Stimulated activated CD4-positive, alpha-beta T cell treated with anti-CD3 and anti-CD28 coated beads, Interleukin-2, amount 100 ng/mL, for 24 hours (primary cell): ENCODE measurements at places on chromosomes 3 and 15.

GRCh38 chr3:76345878-76346277, 560.5 kb upstream of the ZNF717 start:
- DNase-seq: no peak

GRCh38 chr3:58387650-58388546, 45.7 kb downstream of the PDHB start:
- no peak for DNase-seq

DNA sequence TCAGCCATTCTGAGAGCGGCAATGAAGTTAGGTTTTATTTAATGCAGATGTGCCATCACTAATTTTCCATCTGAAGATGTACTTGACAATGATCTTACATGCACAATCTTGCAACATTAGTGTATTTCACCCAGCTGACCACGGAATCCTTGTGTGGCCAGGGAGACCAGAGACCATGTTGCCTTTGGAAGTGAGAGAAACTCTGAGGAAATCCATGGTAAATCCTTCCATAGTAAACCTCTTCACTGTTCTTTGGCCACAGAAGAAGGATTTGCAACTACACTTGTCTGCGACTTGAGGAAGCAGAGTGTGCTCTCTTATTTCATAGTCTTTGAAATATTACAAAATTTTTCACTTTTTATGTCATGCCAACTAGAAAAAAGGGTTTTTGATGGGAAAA, 128.4 kb upstream of the IGSF10 start:
- DNase-seq: no peak

DNA sequence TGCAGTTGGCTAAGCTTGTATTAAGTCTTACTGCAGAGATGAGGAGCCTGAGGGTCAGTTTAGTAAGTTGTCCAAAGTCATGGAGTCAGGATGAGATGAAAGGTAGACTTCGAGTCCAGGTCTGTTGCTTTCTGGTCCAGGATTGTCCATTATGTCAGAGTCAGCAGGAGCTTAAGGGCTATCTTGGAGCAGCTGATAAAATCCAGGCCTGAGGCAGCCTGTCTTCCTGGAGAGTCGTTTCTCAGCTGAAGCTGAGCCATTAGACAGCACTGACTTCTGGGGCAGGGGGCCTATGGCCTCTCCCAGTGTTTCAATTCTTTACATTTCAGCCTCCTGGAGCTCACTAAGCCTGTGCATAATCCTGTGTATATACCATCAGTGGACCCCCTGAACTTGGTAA, 219.5 kb upstream of the GAP43 start:
- no peak for DNase-seq

- no peak for DNase-seq
Observed at GRCh38 chr3:150180334-150180733, 209.6 kb upstream of the PFN2 start.

DNA sequence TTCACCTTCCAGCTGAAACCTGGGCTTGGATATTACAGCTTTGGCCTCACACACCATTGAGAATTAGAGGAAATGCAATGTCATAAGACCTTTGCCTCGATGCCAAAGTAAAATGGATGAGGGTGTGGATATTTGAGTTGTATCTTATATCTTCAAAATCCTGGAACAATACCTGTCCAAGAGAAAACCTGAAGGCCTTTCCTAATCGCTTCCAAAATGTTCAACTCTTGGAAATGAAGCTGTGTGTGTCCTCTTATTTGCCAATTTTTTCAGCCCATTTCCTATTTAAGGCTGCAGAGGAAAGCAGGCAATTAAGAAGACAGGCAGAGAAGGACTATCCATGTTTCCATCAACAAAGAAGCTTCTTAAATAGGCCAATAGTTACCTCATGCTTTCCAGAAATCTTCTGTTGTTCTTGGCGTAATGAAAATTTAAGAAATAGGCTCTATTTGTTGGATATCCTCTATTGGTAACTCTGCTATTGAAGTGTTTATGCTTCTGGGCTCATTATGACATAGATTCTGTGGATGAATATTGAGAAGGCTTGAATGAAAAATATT, 99.5 kb upstream of the ZBTB20 start:
- no peak for DNase-seq

- no peak for DNase-seq
Observed at GRCh38 chr15:87981969-87982368, 274.6 kb downstream of the NTRK3 start.

GRCh38 chr15:61830536-61831330, 229.5 kb downstream of the VPS13C start:
- DNase-seq: no peak

- DNase-seq: no peak
Observed at GRCh38 chr15:36407647-36408046, 171.8 kb upstream of the CDIN1 start.

- DNase-seq: no peak
Observed at GRCh38 chr3:43960448-43960840, 269.7 kb downstream of the ABHD5 start.

DNA sequence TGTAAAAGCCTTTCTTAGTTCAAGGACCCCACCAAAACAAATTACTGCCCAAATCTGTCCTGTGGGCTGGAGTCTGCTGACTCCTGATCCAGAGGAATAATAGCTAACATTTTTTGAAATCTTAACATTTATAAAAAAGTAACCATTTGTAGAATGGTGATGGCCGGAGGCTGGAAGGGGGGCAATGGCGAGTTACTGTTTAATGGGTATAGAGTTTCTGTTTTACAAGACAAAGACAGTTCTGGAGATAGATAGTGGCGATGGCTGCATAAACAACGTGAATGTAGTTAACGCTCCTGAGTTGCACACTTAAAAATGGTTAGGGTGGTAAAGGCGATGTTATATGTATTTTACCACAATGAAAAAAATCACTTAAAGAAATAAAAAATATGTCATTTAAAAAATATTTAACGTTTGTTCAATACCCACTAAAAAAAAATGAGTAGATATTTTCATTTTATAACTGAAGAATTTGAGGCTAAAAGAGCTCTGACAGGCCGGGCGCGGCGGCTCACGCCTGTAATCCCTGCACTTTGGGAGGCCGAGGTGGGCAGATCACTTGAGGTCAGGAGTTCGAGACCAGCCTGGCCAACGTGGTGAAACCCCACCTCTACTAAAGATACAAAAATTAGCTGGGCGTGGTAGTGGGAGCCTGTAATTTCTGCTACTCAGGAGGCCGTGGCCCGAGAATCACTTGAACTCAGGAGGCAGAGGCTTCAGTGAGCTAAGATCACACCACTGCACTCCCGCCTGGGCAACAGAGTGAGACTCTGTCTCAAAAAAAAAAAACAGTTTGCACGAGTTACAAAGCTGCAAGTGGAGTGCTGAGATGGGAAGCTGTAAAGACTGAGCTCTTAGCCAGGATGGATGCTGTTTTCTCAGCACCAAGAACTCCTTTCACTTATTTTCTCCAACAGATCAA, 37.6 kb downstream of the IGF2BP2 start:
- DNase-seq: no peak

- DNase-seq: no peak
Observed at GRCh38 chr3:119084371-119085069, 49.9 kb upstream of the IGSF11 start.

- DNase-seq: no peak
Observed at GRCh38 chr3:60215946-60216345, 1035.3 kb downstream of the FHIT start.

- DNase-seq: no peak
Observed at GRCh38 chr3:88713233-88713691, 394.2 kb upstream of the EPHA3 start.

DNA sequence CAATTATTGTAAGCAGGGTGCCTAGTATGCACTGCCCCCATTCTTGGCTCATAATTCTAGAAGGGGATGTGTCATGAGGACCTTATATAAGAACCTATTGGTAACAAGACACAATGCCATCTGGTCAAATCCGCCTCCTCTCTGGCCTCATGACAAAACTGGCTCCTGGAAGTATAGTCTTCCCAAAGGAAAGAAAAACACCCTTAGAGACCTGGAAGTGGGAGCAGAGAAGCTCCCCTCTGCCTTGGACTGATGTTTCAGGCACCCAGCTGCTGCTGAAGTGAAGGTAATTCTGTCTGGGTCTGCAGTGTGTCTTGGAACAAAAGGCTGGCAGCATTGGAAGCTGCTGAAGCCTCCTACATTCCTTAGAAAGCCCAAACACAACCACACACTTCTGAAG, 107.2 kb upstream of the CLSTN2 start:
- DNase-seq: no peak

DNA sequence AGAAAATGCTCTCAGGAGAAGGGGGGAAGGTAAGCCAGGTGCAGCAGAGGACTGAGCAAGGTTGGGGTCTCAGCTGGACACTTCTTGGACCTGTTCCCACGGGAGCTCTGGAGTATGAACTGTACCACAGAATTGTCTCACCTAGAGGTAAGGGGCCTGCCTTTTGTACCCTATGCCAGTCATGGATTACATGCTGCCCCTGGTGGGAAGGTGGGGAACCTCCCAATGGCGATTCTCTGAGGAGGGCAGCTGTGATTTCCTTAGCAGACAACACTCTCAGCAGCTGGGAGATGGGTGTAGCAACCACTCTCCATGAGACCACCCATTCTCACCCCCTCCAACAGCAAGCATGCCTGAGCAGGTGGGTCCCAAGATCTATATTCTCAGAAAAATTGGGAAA, 329.4 kb upstream of the CTNNB1 start:
- DNase-seq: no peak

GRCh38 chr15:88465633-88466224, 1.5 kb downstream of the MRPL46 start:
- DNase-seq: no peak

DNA sequence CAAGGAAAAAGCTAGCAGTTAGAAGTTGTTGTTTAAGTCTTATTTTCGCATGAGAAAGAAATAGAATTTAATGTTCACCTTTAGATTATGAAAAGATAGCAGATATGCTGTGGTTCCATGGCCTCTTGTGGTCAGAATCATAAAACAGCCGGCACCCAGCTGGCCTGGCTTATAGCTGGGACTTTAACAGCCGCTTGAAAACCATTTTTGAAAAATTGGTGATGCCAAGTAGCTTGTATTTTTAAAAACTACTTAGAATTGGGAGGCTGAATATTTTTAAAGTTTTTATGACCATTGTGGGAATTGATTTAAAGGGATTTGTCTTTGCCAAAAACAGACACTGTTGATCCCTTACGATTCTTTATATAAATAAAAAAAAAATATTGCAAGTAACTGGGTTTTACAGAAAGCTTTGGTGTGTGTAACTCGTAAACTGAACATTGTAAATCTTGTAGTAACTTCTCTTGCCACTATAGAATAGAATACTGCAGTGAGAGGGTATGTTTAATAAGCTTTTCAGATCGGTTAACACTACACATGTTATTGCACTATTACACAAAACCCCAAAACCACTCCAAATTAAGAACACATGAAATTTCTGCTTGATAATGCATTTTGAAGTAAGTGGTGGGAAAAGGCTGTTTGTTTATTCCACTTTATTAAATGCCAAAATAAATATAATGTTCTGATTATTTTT, 6.6 kb downstream of the ARRDC4 start:
- no peak for DNase-seq

- DNase-seq: peak; percentile 76
Observed at GRCh38 chr15:99450896-99451358, 114.9 kb upstream of the MEF2A start.

DNA sequence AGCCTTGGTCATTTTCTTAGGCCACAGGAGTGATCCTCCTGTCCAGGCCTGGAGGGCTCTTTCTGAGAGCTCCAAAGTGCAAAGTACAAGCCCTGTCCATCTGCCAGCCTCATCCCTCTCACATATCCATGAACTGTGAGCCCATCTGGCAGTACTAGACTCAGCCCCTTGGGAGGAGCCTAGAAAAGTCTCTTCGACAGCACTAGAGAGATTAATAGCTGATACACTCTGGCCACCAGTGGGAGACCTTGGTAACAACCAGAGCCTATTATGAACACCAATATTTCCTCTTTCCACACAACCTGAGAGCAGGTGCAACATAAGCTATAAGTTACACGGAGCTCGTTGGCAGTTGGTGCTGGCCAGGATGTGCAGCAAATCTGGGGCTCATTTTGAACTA, 59.5 kb upstream of the DCLK3 start:
- no peak for DNase-seq

DNA sequence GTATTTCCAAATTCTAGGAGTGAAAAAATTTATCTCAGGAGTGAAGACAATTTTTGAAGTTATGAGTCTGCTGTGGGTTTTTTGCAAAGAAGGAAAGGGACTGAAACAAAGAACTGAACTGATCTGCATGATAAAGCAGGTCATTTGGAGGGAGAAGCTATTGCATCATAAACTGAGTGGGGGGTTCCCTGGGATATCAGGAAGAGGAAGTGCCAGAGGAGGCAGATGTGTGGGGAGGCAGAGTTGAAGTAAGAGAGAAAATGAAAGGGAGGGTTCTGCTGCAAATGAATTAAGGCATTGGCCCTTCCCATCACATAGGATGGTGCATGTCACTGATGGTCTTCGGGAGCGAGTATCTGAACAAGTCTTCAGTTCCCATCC, 379.2 kb downstream of the VPS13C start:
- DNase-seq: no peak

- DNase-seq: no peak
Observed at GRCh38 chr3:188956839-188957489, 214.8 kb upstream of the TPRG1 start.

DNA sequence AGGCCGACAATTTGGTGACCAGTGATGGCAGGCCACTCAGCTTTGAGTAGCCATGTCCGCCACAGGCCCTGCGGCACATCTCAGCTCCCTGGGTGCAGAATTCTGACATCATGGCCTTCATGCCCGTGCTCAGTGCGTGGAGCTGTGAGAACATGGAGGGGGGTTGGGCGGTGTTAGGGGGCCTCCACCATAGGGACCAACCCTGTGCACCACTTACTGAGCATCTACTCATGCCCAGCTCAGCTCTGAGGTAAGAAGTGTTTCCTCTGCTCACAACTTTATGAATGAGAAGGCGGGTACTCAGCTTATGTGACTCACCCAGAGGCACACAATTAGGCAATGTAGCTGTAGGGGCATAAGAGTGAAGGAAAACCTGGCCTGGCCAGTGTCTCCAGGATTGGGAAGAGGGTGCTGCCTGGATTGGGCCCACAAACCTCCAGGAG, 10.5 kb downstream of the ACOX2 start:
- DNase-seq: no peak

- no peak for DNase-seq
Observed at GRCh38 chr3:95775486-95776094, 1038.8 kb upstream of the EPHA6 start.

DNA sequence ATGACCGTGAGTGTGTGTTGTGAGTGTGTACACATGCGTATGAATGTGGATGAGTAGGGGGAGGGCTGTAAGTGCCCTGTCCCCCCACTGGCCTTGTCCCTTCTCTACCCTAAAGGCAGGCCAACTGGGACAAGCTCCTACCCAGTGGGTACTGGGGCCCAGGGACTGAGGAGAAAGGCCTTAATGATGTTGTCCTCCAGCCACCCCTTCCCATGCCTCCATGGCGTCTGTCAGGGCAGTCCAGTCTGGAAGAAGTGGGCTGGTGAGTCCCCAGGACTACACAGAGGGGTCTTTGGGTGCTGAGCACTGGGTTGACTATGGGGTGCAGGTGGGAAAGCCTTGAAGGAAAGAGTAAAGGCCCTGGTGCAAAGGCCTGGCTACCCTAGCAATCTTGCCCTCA, 16.9 kb upstream of the CORO2B start:
- no peak for DNase-seq

DNA sequence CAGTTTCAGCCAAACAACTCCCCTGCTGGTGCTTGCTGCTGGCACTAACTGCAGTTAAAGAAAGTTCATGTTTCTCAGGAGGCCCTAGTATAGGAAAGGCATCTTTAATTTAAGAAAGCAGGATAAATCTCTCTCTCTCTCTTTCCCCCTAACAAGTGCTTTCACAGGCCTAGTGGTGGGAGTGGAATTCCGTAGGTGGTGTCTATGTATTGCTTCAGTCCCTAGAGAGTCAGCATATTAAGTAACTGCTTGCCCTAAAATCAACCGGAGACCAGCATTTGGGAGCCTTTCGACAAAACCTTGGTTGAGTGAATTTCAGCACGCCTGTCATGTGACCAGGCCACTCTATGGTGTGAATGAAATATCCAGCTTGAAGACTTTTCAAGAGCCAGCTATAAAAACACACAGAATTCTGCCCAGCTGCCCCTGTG, 169.2 kb upstream of the TGFBR2 start:
- DNase-seq: no peak
